ENCODE measurements at places on chromosomes 5 and 9. TPM values are rescaled to one million over a fixed set of nuclear protein-coding genes. Genes with fewer than 3 reads are reported as not detected.
A peak's percentile ranks its signal among the peaks of the same experiment; 100 is the strongest.

PCDHB10 gene
- total RNA-seq: 1.3 TPM

FGF1 gene
- 1.5 TPM for total RNA-seq

PHYKPL gene
- total RNA-seq: 31.0 TPM

PCDHGB6 gene
- total RNA-seq: 6.2 TPM

SHISAL2B gene
- not detected for total RNA-seq

ACOT12 gene
- total RNA-seq: not detected

DNA sequence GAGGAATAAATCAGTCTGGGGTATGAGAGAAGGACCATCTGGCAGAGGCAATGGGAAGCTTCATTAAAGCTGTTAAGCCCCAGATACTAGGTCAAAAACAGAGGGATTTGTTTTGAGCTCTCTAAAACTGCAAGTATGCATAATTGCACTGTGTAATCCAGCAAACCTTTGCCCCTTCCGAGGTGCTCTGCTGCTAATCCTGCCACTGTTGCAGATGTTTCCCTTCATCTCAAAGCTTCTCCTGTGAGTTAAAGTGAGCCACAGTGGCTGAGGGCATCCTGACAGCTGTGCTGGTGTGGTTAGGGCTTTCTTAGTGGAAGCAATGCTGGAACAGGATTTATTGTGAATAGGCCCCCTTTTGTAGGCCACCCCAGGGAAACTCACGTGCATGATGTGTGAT is 160.3 kb upstream of the TRPC7 start:
- DNase-seq: no peak

DNA sequence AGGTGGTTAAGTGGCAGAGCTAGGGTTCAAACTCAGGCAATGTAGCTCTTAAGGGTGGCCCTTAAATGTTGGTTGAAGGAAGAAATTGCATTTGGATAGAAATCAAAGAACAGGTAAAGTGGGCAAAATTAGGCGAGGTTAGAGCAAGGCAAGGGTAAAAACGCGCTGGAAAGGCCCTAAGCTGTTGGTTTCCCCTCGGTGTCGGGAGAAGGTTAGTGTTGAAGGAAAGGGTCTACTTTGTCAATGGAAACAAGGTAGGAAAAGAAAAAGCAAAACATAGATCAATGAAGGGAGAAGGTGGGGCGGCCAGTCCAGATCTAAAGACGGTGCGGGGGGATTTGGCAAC is 431 bp downstream of the FASTKD3 start:
- DNase-seq: no peak

DNA sequence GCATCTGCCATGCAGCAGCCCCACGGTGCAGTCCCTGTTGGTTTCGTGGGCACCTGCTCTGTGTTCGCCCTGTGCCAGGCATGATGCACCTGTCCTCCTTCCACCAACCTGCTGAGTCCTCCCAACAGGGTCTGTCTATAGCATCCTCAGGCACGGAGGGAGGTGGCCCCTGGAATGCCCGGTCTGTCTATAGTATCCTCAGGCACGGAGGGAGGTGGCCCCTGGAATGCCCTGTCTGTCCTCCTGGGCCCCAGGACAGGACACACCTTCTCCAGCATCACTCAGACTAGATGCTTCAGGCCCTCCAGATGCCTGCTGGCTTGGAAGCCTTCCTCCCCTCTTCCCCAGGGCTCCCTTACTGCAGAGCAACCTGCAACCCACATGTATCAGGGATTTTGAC is 9.9 kb upstream of the PHYHD1 start:
- no peak for DNase-seq

DNA sequence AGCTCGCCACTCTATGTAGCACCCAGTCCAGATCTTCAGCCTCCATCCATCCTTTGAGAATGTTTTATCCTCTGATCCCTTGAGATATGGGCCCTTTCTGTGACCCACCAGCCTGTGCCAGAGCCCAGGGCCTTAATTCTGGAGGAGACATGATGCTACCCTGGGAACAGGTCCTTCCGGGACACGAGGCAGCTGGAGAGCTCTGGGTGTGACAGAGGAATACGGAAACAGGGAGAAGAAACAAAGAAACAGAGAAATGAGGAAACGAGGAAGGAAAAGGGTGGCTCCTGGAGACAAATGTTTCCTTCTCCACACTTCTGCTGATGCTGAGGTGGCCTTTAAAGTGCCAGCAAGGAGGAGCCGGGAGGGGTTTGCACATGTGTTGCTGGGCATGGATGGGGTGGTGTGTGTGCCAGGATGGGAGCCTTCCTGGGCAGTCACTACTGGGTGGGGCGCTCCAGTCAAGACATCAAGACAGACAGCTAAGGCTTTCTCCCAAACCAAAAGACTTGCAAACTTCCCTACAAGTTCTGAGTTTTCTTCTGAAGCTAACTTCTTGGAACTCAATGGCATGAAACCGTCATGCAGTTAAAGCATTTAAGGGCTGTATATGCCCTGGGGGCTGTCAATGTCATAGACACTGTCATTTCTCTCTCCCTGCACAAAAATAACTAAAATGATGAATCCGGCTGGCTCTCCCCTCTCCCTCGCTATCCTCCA is 22.8 kb upstream of the MARCHF6 start:
- DNase-seq: no peak

DNA sequence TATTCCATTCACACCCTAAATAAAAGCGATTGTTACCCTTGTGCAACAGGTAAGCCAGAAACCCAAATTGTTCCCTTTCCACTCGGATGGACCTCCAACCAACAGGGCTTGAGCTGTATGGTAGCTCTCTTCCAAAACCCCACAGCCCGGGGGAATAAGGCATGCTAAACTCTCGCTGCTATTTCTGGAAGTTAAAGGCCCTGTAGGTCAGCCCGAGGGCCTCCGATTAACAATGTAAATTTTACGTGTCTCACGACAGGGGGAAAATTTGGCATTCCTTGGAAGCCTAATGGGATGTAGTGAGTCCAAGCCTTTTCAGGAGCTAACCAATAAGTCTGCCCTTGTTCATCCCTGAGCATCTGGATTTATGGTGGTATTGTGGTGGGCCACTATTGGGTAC is 26.0 kb downstream of the CNOT8 start:
- DNase-seq: no peak

GRCh38 chr9:125600194-125600593 is 106.8 kb downstream of the MAPKAP1 start:
- DNase-seq: no peak

DNA sequence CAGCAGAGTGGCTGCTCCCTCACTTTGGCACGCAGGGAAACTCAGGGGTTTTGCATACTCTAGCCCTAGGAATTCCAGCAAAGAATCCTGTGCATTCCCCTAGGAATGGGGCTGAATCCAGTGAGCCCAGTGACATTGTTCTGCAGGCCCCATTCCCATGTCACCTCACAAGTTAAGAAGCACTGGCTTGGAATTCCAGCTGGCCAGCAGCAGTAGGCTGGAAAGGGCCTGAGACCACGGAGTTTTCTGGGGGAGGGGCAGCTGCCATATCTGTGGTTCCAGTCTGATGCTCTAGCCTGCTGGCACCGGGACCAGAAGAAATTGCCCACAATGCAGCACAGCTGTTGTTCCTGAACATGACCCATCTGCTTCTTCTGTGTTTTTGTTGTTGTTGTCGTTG is 217.6 kb upstream of the DMRTA1 start:
- DNase-seq: no peak

GRCh38 chr5:66742083-66742895 is 146.1 kb downstream of the MAST4 start:
- no peak for DNase-seq

DNA sequence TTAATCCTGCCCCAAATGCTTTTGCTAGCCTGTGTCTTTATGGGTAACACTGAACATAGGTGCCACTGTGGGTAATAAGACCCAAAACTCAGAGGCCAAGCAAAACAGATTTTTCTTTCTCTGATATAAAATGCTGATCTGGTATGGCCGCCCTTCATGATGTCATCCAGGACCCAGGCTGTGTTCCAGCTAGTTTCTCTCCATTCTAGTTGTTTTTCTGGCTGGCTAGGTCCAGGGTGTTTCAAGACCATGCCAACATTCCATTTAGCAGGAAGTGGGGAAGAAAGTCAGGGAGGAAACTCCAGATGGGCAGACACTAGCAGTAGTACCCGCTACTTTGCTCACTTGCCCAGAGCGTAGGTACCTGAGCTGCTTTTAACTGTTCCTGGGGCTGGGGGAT is 183.9 kb upstream of the OTULINL start:
- no peak for DNase-seq

DNA sequence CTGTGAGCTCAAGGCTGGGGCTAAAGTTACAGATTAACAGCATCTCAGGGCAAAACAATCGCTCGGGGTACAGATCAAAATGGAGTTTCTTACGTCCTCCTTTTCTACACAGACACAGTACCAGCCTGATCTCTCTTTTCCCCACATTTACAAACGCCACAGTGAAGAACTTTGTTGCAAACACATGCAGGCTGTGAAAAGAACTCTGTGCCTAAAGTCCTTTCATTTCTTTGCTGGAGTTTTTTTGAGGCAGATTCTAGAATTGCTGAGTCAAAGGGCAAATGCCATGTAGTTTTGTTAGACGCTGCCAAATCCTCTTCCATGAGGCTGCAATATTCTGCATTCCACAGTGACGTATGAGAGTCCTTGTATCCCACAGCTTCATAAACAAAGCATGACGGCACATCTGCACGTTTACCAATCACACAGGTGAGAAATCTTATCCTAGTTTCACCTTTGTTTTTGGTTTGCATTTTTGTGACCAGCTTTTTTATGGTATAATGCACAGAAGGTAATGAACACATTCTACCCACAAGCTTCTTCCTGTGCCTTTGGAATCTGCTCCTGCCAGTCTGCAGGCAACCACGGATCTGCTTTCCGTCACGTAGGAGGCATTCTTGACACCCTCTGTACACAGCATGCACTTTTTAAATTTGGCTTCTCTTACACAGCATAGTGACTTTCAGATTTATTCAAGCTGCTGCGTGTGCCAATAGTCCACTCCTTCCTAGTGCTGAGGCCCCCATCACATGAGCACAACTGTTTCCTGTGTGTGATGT is 44.6 kb upstream of the LPCAT1 start:
- peak; percentile 5 for DNase-seq

DNA sequence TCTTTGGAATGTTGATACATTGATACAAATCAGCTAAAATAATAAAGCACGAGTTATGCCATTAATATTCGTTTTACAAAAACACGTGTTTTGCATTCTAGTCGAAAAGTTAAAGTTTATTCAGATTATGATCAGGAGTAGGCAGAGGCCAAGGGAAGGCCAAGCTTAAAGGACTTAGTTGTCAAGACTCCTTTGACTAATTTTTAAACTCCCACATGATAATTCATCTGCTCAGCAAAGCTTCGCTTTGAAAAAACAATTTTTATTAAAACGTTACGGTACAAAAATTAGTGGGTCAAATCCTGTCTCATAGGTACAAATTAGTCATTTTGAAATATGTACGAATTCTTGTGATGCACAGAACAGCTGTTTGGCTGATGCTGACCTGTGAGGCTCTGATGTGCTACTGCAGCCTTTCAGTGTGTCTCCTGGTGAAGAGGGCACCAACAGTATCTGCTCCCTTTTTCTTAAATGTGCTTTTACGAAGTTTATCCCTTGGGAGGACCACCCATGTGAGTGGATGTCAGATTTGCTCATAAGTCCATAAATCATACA is 23.0 kb upstream of the NR3C1 start:
- DNase-seq: no peak

DNA sequence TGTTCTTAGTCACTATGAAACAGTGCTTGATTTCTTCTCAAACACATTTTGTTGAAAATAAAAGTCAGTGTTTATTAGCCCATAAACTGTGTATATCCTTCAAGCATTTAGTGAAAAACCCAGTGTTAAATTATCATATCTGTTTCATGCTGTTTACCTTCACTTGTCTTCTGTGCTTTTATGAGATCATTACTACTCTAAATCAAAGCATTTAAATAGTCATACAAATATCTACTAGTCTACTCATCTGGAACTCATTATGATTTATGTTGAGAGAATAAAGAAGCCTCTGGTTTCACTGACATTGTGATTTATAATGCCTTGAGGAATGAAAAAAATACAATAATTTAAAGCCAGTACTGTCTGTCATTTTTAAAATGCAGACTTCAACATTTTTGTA is 366.5 kb downstream of the SLCO4C1 start:
- DNase-seq: no peak

DNA sequence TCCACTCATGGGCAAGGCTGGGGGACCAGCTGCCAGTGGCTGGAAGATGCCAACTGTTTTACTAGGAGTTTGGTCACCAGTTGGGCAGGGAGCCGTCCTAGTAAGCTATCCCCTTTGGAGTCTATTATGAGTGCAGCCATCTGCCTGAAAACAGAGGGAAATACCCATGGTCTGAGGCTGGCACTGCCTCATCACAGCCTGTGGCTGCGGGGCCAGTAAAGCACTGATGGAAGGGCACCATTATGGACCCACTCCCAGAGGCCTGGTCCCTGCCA is 187.2 kb upstream of the PANK3 start:
- DNase-seq: no peak

GRCh38 chr9:3846573-3846972 is 320.8 kb upstream of the RFX3 start:
- DNase-seq: no peak

DNA sequence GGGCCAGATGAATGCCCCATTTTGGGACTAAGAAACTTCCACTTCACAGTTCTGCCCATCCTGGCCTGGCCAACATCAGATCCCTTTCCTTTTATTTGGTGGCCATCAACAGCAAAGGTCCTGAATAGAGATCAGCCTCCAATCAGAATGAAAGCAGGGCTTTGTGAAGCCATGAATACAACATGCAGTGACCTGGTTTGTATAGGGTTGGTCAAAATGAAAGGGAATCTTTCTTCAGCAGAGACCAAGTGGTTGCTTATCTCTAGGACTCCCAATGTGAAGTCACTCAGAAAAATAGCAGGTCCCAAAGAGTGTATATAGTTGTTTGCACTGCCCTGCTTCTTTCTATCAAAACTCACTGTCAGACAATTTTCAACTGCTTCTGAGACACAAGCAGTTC is 113.9 kb upstream of the SLC12A2 start:
- DNase-seq: no peak

DNA sequence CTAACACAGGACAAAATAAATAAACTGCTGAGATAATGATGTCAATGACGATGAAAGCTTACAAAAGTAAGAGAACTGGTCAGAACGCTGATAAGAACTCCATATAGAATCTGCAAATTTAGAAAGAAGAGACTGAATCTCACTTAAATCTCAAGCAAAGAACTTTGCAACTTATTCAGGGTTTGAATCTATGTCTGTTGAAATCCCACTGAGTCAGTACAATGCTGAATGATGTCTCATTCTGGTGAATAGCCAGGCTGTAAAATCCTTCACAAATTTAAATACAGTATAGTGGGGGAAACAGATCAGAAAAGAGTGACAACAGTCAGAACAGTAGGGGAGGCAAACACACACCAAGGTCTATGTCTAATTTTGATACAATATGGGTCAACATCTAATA is 38.9 kb upstream of the NR3C1 start:
- no peak for DNase-seq

- DNase-seq: peak; percentile 62
Observed at GRCh38 chr5:40570408-40571129, 109.1 kb upstream of the PTGER4 start.

- no peak for DNase-seq
Observed at GRCh38 chr5:142320851-142321560, 3.8 kb downstream of the SPRY4 start.

DNA sequence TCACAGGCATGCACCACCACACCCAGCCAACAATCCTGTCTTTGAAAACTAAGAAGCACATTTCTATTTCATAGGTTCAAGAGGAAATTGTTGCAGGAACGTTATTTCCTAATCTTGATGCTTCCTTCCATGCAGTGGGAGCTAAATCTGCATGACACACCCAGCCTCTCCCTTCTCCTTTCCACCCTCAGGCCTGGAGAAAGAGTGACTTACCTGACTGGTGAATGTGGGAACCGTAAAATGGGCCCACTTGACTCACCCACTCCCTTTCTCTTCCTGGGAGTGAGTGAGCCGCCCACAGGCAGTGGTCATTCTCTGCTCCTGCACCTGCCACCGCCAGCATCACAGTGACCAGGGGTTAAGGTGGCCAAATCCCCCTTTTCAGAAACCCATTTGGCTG is 78.2 kb downstream of the C9orf50 start:
- no peak for DNase-seq
